ENCODE measurements at places on chromosomes 7 and 10.

GRCh38 chr7:32390210-32390609 is 100.0 kb downstream of the LSM5 start:
- DNase-seq = no peak

GRCh38 chr10:60717852-60718251 is 60.4 kb upstream of the CDK1 start:
- no peak for DNase-seq

DNA sequence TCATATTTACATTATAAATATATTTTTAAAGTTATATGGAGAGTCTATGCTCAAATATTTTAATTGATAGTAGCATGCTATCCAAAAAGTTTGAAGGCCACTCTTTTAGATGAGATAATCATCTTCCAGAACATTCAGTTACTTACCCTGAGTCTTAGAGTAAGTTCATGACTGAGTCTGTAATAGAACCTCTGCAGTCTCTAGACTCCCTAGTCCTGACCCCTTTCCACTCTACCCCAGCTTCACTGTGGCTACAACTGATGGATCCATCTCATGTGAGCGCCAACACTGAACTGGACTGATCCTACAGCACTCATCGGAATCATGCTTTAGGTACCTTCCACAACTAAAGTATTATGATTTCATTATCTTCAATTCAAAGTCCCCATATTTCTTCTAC is 10.1 kb downstream of the HACD1 start:
- DNase-seq = no peak

- DNase-seq = no peak
Observed at GRCh38 chr7:96800824-96801223, 91.2 kb upstream of the SEM1 start.

GRCh38 chr10:29239569-29240472 is 49.0 kb upstream of the LYZL1 start:
- DNase-seq = no peak

DNA sequence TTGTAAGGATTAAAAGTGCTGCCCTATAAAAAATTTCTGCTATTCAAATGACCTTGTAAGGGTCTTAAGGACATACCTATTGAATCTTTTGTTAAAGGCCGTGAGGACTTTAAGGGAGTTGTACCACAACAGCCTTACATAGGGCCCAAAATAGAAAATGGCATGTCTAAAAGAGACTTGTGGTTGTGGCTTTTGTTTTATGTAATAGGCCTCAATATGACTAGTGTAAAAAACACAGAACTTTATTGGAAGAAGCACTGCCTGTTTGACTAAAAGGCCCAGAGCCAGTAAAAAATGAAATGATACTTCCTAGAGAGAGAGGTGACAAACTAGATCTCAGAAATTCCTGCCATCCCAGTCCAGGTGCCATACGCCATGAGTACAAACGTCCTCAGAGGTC is 286.6 kb downstream of the SEMA3D start:
- no peak for DNase-seq

DNA sequence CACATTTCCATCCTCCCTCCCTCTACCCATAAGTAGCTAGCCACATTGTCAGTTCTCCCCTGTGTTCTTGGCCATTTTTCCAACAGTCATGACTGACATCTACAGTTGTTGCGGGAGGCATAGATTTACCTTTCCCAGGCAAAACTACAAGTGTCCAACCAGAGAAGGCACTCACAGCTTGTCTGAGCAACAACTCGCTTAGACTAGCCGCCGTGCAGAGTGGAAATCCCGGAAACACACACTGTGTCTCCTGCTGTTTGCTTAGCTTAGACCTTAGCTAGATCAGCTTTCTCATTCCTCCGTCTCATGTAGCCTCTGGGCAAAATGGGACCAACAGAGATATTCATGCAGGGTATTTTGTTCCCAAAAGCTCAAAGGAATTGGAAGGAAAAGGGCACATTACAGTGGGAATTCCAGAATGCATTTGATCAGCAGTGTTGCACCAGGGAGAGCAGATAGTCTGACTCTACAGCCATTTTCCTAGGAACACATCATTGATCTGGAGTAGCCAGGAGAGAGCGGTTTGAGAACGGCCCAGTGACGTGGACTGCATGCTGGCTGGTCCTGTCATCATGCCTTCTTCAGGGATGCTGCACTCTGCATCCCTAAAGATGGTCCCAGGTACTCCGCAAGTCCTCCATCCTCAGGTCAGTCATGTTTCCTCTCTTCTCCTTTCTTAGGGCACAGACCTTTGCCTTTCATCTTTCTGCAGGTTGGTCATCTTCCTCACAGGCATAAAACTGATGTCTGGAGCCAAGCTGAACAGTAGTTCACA is 89.4 kb downstream of the C10orf90 start:
- DNase-seq = no peak

DNA sequence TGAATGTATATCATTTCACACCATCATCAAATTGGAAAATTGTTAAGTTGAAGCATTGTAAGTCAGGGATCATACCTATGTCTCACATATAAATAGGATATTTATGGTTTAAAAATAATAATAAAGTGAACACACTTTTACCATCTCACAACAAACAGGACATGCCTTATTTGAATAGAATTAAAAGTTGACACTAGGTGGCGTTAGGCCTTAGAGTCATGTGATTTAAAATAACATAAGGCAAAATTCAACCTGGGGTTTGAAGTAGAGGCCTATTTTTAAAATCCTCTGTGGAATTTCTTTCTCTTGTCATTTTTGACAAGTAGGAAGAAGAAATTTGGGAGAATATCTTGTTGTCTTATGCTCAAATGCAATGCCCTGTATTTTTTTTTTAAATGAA is 184.7 kb upstream of the PCDH15 start:
- DNase-seq = no peak

DNA sequence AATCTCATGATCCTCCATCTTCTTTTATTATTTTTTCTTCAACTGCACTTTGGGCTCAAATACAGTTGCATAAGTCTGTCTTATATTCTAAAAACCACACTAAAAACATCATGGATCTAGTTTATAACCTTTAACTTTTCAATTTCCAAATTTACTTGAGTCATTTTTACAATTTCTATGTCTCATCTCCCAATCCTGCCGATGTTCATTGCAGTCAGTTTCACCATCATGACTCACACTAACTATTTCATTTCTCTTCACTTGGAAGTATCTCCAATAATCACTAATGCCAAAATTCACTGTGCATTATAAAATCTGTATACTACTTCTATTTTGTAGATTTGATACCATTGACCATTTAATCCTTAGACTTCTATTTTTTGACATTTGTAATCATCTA is 806.9 kb upstream of the SORCS1 start:
- no peak for DNase-seq

DNA sequence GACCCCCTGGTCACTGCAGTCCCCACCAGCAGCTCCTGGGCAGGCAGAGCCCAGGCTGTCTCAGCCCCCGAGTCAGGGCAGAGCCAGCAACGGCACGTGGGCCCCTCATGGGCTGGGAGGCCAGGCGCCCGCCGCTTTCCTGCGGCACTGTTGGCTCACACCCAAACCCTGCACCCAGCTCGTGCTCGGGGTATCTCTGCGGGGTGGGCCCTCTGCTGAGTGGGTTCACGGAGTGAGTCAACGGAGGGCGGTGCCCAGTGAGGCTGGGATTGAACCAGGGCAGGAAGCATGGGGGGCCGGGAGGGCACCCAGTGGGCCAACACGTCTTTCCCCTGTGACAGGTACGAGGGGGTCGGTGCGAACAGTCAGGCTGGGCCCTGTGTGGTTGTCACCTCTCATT is 28.9 kb downstream of the ADAP1 start:
- DNase-seq = no peak

GRCh38 chr10:32142646-32143045 is 86.4 kb upstream of the KIF5B start:
- no peak for DNase-seq

DNA sequence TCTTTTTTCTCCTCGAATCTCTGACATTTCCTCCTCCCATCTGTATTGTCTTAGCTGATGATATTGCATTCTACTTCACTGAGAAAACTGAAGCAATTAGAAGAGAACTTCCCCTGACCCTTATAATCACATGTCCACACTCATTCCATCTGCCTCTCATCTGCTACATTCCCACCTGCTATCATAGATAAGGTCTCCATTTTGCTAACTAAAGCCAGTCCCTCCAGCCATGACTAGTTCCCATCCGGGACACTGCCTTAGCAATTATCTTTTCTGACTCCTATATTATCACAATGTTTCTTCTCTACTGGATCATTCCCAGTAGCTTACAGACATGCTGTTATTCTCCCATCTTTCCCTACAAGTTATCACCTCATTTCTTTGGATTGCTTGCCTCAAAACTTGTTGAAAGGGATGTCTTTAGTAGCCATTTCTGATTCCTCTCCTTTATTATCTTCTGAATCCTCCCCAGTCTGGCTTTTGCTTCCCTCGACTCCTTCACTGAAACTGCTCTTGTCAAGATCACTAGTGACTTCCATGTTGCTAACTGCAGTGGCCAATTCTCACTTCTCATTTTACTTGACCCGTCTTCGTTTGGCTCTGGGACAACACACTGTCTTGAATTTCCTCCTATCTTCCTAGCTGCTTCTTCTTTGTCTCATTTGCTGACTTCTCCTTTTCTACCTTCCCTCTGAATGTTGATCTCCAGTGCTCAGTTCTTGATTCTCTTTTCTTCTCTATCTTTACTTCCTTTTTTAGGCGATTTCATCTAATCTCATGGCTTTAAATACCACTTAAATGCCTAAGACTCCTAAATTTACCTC is 35.9 kb downstream of the FZD1 start:
- DNase-seq = no peak

DNA sequence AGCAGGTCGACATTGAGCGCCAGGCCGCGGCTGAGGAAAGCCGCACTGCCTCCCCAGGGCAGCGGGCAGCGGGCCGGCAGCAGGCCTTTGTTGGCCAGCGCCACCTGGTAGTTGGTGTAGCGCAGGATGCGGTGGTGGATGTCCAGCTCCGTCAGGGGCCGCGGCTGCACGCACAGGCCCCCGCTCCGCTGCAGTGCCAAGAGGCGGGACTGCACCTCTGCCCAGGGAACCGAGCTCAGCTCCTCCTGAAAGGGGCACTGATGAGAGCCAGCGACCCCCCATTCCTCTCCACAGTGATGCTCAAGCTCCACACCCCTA is 5.2 kb downstream of the ATG9B start:
- no peak for DNase-seq

DNA sequence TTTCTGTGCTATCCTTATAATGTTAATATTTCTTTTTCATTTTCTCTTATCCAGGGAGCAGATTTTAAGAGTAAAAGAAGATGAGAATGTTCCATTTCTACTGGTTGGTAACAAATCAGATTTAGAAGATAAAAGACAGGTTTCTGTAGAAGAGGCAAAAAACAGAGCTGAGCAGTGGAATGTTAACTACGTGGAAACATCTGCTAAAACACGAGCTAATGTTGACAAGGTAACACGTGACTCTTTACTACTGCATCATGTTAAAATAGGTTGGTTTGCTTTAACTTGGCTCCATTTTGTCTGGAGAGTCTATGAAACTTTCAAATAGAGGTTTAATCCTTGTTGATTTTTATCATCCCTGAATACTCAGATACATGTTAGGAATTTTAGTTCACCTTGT is 73.3 kb downstream of the RALA start:
- no peak for DNase-seq

- DNase-seq = no peak
Observed at GRCh38 chr7:74292757-74293576, 3.8 kb downstream of the CLIP2 start.

DNA sequence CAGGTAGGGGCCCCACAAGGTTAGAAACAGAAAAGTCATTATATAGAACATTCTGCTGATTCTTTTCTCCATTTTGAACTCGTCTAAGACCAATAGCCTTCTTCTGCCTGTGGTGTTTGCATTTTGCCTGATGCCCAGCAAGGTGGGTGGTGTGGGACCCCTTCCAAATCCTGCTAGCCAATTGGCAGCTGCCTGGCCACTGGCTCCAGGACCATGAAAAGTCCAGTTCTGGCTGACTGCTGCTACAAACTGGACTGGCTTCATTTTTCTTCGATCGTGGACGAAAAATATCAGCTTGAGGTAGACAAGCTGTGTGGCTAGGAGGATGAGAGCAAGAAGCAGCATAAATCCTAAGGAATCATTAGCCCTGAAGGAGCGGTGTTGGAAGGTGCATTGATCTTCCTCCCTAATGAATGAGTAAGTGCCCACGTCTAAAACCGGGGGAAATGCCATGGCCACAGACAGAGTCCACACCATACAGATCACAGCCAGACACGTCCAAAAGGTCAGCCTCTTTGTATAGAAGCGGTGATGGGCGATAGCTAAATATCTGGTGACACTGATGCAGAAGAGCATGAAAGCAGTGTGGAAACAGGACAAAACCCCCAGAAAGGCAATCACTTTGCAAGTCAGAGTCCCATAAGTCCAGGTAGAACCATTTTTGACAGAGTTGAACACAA is 2.7 kb downstream of the GPR85 start:
- DNase-seq = no peak

DNA sequence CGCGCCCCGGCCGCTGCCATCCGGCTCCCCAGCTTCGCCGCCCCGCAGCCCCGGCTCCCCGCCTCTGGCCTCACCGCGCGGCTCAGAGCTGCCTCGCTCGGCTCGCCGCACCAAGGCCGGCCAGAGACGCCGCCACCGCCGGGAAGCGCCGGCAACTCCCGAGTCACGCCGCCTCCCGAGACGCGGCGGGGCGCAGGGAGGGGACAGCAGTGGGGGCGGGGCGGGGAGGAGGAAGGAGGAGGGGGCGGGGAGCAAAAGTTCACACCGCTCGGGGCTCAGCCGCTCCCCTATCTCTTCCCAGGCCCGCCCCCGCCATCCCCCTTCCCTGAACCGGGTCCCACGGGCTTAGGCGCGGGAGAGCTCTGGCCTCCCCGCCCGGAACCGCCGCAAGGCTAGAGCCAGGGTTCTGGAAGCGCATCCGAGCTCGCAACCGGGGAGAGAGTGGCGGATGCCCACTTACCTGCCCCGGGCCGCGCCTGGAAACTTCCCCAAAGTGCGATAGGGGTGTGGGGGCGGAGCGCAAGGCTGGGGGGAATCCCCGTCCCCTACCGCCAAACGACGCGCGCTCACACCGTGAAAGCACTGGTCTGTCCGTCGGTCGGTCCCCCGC is 1.0 kb downstream of the CHST15 start:
- no peak for DNase-seq

DNA sequence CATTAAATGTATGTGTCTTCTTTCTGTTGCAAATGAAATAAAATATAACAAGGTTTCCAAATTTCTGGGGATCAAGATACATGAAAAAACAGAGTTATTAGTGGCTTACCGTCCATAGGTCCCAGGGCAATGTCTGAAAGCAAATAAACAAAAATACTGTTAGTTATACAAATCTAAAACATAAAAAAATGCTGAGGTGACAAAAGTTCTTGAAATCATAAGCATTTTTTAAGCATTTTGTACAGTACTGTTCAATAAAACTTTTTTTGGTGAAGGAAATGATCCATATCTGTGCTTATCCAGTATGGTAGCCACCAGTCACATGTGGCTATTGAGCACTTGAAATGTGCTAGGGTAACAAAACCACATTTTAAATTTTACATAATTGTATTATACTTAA is 158.6 kb upstream of the TARP start:
- no peak for DNase-seq

All from nucleus accumbens (tissue), 56 donors.